ENCODE measurements at places on chromosomes 6 and 20.

- no peak for DNase-seq
Measured at GRCh38 chr6:37306624-37307222, 47.1 kb upstream of the RNF8 start.

- no peak for DNase-seq
Measured at GRCh38 chr20:25160467-25160866, 35.0 kb upstream of the ENTPD6 start.

- no peak for DNase-seq
Measured at GRCh38 chr6:110033749-110034666, 55.9 kb downstream of the GPR6 start.

DNA sequence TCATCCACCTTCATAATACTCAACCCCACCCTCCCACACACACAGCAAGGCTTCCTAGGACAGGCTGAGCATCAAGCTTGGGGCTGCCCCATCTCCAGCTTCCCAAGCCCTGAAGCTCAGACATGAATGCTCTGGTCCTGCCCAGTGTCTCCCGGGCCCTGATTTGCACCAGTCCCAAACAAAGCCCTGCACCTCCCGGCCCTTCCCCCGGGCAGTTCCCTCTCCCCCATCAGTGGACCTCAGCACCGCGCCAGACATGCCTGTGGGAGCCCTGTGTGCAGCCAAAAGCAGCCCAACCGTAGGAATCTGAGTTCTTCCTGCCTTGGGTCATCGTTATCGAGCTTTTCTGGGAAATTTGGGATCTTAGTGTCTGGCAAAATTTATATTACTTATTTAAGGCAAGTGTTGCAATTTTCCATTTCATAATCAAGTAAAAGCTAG lies 63.5 kb downstream of the THBS2 start:
- DNase-seq: no peak

GRCh38 chr6:84976526-84977362 lies 212.3 kb upstream of the TBX18 start:
- DNase-seq: no peak

- DNase-seq: peak; percentile 83
Measured at GRCh38 chr6:44312901-44313788, at the start of gene AARS2. TSS of gene AARS2 (minus strand) at chr6:44313347. CDS start at chr6:44313323, 24 bp downstream.

- no peak for DNase-seq
Measured at GRCh38 chr6:43713643-43714310, 26.2 kb upstream of the MRPS18A start.

- no peak for DNase-seq
Measured at GRCh38 chr20:35515949-35516645, 13.4 kb downstream of the C20orf173 start.

Data from stimulated activated CD8-positive, alpha-beta memory T cell treated with anti-CD3 and anti-CD28 coated beads, Interleukin-7, amount 100 ng/mL, for 48 hours (primary cell).